NCI-H1092 treated with DMSO at 0.1 percent for 48 hours (cell line): ENCODE measurements at places on chromosomes 1 and 21.

DNA sequence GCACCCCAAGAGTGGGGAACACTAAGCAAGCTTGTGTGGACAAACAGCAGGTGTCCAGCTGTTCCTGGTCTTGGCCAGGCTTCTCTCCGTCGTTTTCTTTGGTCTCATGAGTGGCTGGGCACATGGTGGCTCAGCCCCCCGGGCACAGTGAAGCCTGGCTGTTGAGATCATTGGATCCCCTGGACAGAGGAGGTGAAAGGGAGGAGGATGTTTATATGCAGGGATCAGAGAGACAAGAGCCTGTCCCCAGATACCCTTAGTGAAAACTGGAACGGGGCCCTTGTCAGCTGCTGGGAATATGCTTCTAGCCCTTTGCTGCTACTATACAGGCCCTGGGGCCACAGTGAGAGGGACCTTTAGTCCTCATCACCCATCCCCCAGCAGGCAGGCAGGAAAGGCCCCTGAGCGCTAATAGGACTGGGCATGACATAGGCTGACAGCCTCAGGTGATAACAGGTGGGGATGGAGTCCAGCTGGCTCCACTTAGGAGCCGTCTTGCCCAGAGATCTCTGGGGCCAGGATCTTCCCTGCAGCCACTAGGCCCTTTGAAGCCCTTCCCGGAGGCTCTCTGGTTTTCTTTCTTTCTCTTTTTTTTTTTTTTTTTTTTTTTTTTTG is 16.4 kb downstream of the EPHA8 start:
- peak; percentile 12 for DNase-seq

DNA sequence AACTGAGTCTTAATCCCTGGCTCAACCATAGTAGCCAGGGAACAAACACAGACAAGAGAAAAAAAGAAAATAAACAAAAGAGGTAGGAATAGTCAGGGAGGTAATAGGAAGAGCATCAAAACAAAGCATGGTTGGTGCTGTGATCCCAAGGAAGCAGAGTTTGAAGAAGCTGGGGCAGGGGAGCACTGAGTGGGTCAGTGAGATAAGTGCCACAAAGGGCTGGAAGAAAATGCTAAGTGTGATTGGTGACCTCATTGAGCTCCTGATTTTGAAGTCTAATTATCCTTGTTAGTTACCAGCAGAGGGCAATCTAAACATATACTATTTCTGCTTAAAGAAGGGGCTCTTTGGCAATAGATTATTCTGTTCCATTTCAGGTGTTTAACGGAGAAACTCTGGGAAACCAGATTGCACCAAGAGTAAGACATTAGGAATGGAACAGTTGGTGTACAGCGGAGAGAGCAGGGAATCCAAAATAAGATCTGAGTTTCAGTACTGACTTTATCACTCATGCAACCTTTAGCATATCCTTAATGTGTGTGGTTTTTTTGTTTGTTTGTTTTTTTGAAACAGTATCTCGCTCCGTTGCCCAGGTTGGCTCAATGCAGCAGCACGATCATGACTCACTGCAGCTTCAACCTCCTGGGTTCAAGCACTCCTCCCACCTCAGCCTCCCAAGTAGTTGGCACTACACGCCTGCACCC is 30.7 kb upstream of the KIAA1614 start:
- DNase-seq, result peak; percentile 82

DNA sequence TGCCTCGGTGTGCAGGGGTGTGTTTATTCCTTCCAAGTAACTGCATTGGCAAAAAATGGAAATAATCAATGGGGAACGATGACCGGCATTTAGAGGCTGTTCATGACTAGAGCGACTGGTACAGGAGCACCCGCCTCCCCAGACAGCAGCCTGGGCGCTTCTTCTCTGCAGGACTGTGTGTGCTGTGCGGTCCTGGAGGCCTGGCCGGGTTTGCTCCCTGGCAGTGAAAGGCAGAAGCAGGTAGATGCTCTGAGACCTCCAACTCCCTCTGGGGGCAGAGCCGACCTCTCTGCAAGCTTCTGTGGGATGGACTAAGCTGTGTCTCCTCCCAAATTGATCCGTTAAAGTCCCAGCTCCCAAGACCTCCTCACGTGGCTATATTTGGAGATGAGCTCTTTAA is 59.2 kb upstream of the ACTRT2 start:
- DNase-seq, result no peak

DNA sequence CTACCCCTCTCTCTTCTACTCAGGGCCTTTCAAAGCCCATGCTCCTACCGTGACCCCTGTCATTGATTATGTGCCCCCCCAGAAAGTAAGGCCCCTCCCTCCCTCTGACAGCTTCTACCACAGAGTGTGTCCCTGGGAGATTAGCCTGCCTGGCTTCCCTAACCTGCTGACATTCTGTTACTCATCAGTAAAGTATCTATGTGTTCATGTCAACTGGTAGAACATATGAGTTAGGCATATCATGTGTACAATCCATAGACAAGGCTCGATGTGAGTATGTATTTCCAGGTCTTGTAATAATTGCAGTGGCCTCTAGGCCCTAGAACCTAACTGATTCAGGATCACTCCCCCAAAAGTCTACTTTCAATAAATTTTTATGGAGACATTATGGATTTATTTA is 120.0 kb downstream of the GIPC2 start:
- DNase-seq, result no peak

- DNase-seq, result no peak
Measured at GRCh38 chr21:35266546-35266945, 217.4 kb upstream of the RUNX1 start.

GRCh38 chr1:84350550-84350949 is 47.7 kb upstream of the DNASE2B start:
- DNase-seq, result no peak

- no peak for DNase-seq
Measured at GRCh38 chr1:8905582-8906191, 27.2 kb upstream of the ENO1 start.

GRCh38 chr1:206715552-206716158 is 30.9 kb downstream of the MAPKAPK2 start:
- DNase-seq, result no peak

DNA sequence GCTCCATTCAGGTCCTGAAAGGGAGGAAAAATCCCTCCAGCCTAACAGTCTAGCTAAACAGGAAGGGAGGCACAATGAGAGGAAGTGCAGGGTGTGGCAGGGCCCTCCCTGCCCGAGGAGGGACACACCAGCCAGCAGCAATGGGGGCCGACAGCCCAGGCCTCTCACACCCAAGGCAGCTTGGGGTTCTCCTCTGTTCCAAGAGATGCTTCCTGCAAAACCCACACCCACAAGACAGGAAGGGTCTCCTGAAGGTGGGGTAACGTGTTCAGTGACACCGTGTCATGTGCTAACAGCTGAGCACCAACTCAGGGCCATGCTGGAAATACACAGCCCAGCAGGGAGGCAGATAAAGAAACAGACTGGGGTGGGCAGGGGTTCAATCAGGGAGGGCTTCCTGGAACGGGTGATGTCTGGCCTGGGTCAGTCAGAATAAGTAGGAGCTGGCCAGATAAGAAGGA is 10.2 kb downstream of the ECE1 start:
- DNase-seq, result no peak

GRCh38 chr1:3034162-3034561 is 12.9 kb downstream of the ACTRT2 start:
- DNase-seq, result no peak

DNA sequence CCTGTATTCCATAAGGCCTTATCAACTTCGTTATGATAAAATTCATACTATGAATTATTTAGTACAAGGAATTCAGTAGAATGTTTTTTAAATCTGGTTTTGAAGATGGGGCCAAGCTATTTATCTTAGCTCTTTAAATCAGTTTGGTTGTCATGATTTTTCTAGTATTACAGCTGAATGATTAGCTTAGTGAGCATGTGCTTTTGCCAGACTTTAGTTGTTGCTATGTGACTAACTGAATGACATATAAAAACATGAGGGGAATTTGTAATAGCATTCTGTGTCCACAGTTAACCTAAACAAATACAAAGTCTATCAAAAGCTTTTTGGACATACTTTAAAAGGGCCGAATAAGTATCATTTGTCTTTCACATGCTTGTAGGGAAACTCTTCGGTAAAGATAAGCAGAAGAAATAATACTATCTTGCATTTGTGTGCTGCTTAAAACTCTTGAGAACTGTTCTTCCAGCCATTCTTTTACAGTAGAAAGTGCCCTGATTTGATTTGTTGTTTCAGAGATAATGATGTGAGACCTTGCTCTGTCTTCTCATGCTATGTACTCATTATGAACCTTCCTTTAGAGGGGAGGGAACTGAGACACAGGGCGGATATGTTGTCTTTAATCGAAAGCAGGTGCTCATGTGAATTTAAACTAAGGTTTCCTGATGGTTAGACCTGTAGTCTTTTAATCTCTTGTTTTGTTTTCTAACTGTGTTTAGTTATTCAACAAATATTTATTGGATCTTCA is 18.8 kb downstream of the NEK7 start:
- no peak for DNase-seq

DNA sequence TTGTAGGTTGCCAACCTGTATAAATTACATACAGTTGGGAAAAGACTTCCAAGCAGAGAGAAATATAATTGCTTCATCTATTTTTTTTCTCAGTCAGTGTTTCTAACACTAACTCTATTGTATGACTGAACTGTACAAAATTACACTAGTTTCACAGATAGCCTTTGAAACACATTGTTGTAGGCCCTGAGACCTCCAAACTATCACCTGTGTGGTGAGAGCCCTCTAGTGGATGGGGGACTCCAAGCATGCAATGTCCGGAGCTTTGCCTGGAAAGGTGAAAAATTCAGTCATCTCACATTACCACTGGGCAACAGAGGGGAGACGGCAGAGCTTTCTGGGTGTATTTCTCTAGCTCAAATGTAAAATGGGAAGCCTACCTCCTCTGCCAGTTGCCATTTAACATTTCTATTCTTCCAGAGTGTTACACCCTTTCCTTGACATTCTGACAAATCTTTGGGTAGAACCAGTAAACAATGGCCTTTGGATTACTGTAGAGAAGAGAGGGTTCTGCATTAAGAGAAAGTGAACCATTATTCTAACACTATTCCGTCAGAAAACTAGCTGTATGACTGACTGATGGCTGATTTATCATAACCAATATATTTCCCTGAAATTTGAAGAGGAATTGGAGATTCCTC is 212.2 kb downstream of the LYPLAL1 start:
- DNase-seq, result peak; percentile 79

- peak; percentile 30 for DNase-seq
Measured at GRCh38 chr1:94819945-94820746, at the start of gene SLC44A3. Gene SLC44A3, plus strand, starts transcription at chr1:94820357. Its CDS starts 95 bp downstream, at chr1:94820452.

DNA sequence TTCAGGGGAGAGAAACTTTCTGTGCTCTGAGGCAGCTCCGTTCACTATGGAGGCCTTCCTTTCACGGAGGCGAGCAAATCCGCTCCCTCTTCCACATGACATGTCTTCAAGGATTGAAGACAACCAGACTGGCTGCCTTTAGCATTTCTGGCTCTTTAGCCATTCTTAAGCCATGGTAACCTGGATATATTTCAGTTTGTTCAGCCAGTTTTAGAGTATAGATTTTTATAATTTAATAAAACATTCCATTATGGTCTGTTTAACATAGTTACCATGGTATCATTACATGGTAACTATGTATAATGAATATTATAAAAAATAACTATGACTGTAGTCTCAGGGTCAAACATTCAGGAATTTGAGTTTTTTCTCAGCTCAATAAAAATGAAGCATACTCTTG is 54.2 kb upstream of the NFIA start:
- DNase-seq, result no peak

DNA sequence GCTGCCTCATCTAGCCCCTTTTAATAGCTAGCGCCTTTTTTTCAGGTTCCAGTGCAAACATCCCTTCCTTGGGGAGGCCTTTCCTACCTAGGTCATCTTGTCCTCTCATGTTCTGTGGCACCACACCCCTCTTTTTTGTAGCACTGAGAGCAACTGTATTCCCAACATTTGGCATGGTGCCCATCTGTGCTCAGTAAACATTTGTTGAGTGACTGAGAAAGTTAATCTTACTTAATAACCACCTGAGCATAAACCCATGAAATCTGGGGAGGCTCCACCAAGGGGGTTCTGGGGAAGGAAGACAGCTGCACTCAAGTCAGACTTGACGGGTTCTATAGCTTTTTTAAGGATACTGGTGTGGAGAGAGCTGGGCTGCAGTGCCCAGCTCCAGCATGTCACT is 90.0 kb downstream of the NOS1AP start:
- DNase-seq, result peak; percentile 40

DNA sequence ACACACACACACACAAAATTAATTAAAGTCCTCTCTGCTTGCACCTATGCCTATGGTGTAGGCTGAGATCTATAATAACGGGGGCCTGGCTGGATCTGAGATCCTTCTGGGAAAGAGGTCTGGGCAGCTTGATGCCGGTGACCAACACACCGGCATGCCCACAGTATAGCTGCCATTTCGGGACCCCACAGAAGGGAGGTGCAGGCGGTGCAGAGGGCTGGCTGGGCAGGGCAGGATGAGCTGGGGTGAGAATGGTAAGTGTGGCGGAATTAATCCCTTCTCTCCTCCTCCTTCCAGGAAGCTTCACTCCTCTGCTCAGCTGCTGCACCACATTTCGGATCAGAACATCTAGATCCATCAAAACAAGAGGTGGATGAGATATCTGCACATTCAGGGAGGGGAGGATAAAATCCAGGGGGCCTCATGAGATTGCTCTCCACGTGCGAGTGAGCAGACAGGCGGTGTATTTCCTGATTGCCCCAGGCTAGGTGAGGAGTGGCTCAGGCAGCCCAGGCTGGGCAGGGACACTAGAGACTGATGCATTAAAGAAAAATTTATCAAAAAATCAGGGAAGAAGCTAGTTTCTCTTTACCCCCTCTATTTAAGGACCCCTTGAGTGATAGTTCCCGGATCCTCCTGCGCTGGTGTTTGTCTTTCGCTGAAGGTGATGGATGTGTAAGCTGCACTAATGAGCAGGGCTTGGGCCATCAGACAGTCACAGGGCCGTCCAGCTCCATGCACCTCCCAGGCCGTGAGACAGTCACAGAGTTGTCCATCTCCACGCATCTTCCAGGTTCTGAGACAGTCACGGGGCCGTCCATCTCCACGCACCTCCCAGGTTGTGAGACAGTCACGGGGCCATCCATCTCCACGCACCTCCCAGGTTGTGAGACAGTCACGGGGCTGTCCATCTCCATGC is 449.9 kb downstream of the PTPRU start:
- no peak for DNase-seq

DNA sequence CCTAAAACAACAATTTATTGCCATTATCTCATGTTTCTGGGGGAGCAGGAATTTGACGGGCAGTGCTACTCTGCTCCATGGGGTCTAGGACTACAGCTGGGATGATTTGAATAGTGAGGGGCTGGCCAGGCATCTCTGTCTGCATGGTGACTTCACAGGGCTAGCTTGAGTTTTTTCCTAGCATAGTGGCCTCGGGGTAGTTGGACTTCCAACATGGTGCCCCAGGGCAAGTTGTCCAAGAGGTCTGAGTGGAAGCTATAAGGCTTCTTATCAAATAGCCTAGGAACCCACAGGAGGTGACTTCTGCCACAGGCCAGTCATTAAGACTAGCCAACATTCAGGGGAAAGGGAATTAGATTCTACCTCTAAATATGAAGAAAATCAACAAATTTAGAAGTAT is 92.0 kb upstream of the WLS start:
- no peak for DNase-seq

- DNase-seq, result no peak
Measured at GRCh38 chr1:69711190-69711930, 143.6 kb downstream of the LRRC7 start.

GRCh38 chr1:235597867-235598553 is 51.6 kb downstream of the GNG4 start:
- no peak for DNase-seq

- no peak for DNase-seq
Measured at GRCh38 chr1:197342044-197342565, 74.1 kb downstream of the CRB1 start.

- DNase-seq, result no peak
Measured at GRCh38 chr1:24363994-24364393, 44.8 kb downstream of the GRHL3 start.
